MG63 (cell line): ENCODE measurements at places on chromosomes 7 and 10.

GRCh38 chr10:116045366-116046356, 227.3 kb downstream of the GFRA1 start:
- DNase-seq = no peak

DNA sequence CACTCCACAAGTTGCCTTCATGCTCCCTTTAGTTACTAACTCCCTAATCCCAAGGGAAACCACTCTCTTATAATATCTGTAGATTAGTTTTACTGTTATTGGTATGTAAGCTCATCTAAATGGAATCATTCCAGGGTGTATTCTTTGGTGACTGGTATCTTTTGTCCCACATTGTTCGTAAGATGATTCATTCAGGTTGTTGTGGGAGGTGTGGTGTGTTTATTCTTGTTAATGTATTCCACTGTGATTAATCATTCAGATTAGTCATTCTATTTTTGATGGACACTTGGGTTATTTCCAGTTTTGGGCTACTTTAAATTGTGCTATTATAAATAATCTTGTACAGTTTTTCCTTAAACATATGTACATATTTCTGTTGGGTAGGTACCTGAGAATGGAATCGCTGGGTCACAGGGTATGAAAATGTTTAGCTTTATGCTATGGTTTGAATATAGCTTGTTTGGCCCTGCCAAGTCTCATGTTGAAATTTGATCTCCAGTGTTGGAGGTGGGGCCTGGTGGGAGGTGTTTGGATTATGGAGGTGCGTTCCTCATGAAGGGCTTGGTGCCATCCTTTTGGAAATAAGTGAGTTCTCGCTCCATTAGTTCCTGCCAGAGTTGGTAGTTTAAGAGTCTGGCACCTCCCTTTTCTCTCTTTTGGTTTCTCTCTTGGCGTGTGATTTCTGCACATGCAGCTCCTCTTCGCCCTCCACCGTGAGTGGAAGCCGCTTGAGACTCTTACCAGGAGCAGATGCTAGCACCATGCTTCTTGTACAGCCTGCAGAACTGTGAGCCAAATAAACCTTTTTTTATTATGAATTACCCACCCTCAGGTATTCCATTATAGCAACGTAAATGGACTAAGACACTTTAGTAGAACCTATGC, 13.8 kb downstream of the BTRC start:
- DNase-seq = peak; percentile 10

- no peak for DNase-seq
These were observed 285.8 kb upstream of the CACNA2D1 start for GRCh38 chr7:82729172-82730030.

- no peak for DNase-seq
These were observed 251.7 kb upstream of the CSTF2T start for GRCh38 chr10:51950996-51951555.

- no peak for DNase-seq
These were observed 18.4 kb downstream of the BNIP3 start for GRCh38 chr10:131963350-131963749.

GRCh38 chr10:11560076-11560709, 51.3 kb downstream of the USP6NL start:
- no peak for DNase-seq

DNA sequence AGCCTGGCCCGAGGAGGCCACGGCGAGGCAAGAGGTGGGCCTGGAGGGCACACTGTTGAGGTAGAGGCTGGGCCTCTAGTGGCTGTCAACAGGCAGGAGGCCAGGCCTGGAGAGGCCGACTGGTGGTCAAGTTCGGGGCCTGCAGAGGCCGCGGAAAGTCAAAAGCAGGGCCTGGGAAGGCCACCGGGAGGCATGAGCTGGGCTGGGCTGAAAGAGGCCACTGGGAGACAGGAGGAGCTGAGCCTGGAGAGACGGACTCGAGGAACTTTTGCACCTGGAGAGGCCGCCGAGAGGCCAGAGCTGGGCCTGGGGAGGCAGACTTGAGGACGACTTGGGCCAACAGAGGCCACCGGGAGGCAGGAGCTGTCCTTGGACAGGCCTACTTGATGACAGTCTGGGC, 321.2 kb downstream of the ZNF479 start:
- no peak for DNase-seq

- no peak for DNase-seq
These were observed 32.8 kb upstream of the MYO3A start for GRCh38 chr10:25901199-25901598.

DNA sequence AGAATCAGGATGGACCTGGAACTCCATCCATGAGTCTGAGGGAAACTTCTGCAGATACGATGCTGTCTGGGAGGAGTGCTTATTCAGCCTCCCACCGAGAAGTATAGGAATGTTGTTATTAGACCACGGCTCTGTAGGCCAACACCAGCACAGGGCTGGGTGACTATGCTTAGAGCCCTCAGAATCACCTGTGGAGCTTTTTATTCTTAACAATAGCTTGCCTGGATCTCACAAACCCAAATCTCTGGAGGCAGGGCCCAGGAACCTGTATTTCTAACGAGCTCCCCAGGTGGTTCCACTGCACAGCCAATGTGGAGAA, 55.6 kb upstream of the ARID5B start:
- no peak for DNase-seq

GRCh38 chr7:150897502-150898474, 45.5 kb downstream of the AOC1 start:
- no peak for DNase-seq

DNA sequence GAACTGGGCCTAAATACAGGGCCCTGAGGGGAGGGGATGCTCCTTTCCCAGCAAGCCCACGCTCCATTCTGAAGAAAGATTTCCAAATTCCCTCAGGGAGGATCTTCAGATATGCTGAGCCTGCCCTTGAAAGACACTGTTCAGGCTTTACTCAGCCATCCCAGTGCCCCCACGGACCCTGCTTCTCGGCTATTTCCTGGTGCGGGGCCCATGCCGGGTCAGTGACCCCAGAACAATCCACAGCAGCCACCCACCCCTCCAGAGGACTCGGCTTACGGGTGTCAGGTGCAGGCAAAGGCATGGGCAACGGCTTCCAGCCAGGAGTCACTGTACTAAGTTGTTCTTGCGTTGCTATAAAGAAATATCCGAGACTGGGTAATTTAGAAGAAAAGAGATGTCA, 137.1 kb downstream of the OAT start:
- DNase-seq = no peak

DNA sequence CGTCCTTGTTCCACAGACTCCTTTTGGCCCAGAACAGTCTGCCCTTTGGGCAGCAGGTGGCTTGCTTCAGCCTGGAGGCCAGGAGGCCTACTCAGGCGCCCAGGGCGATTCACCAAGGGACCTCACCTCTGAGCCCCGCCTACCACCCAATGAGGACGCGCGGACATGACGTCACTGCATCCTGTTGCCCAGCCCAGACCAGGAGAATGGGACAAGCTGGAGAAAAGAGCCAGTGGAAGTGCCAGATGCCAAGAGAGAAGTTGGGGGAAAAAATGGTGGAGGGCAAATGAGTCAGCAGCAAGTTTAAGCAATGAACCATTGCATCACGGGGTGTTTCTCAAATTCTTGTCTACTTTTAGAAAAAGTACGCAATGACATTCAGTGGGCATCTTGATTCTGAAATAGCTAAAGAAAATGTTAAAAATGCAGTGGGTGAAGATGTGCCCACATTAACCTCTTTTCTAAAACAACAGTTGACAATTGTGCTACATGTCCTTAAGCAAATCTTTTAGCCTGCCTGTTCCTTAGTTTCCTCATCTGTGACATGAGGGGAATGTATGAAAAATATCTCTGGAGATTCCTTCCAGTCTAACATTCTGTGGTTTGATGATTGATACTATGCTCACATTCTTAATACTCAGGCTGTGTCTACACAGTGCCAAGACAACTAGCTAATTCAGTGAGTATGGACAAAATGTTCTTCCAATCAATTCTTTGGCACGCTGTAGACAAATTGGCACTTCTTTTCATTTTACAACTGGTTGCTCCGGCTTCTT, 23.9 kb upstream of the LEP start:
- peak; percentile 87 for DNase-seq

- DNase-seq = no peak
These were observed 21.4 kb downstream of the GARIN1A start for GRCh38 chr7:128693373-128694015.

- no peak for DNase-seq
These were observed 296.5 kb upstream of the ZNF32 start for GRCh38 chr10:43945094-43945730.

DNA sequence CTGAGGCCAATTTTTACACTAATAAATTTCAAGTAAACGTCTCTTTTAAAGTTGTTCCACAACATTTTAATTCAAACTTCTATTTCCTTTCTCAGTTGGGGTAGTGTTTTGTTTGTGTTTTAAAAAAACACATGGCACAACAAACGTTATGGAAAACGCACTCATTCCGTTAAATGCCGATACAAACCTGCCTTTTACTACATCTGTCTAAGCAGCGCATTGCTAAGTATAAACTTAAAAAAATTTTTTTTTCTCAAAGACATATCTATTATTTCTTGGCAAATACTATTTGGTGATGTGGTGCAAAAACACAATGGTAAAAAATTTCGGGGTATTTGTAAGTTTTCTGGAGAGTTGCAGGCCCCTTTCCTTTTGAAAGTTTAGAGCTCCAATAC, 1.4 kb downstream of the SKIDA1 start:
- no peak for DNase-seq

GRCh38 chr10:35926846-35927245, 284.8 kb upstream of the FZD8 start:
- DNase-seq = no peak

DNA sequence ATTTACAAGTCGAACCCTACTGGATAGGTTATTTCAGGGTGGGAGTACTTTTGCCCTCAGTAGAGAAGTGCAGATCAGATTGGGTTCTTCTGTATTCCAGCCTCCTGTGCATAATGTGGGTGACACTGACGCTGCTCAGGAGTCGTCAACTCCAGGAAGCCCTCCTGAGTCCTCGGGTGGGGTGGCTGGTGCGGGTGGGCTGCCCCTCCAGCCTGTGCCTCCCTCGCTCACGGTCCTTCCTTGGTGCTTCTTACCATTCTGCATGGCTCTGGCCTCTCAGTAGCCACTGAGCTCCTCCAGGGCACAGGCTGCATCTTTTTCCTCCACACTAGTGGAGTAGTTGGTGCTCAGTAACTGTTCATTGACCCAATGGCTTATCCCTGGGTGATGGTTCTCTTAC, 4.3 kb downstream of the CDH23 start:
- no peak for DNase-seq

- DNase-seq = no peak
These were observed 251.4 kb downstream of the MAD1L1 start for GRCh38 chr7:1981201-1981877.

DNA sequence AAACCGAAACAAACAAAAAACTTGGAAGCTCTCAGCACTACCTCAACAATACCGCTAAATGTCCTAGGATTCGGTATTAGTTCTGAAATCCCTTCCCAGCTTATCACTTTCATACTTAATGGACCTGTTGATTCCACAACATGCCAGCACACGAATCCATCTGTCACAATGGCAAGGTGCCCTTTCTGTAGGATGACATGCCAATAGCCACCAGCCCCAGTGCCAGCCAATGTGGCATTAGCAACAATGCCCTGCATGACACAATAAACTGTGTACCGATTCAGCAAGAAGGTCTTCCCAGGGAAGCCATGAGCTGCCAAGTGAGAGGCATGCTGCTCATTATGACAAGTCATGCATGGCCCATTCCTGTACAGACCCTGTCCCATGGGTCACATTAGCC, 35.6 kb upstream of the CHCHD3 start:
- DNase-seq = no peak

GRCh38 chr7:141122736-141123135, 48.9 kb downstream of the TMEM178B start:
- DNase-seq = no peak

DNA sequence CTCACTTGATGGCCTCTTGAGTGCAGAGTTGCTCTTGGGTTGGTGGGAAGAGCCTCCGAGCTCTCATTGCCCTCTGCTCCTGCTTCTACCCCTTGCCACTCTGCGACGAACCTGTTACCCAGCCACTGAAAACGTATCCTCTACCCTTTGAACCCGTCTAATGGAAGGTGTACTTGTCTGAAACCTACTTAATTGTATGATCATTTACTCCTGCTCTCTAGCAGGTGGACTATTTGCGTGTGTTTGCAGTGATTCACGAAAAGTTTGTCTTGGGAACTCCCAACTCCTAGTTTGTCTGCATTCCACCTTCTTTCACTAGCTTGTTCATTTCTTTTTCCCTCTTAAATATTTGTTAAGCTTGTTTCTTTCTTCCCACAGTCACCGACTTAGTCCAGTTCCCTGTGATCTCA, 503 bp downstream of the CROT start:
- no peak for DNase-seq

GRCh38 chr10:22253580-22253882, 35.7 kb upstream of the EBLN1 start:
- DNase-seq = no peak

GRCh38 chr7:106767498-106768323, 97.4 kb upstream of the PIK3CG start:
- no peak for DNase-seq

DNA sequence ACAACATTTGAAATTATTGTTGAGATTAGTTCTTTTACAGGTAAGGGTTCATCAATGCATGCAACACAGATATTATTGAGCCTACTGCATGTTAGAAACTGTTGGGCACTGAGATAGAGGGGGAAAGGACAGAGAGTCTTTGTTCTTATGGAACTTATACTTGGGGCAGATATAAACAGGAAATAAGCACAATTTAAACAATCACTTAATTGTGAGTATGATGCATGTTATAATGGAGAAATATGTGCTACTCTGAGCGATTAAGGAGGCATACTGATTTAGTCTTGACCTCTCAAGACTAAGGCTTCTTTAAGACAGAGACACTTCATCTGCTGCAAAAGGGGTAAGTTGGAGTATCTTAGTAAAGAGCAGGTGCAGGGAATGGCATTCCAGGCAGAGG, 593.3 kb downstream of the CCSER2 start:
- no peak for DNase-seq

GRCh38 chr7:130293521-130293920, 560 bp downstream of the CPA4 start:
- DNase-seq = no peak

DNA sequence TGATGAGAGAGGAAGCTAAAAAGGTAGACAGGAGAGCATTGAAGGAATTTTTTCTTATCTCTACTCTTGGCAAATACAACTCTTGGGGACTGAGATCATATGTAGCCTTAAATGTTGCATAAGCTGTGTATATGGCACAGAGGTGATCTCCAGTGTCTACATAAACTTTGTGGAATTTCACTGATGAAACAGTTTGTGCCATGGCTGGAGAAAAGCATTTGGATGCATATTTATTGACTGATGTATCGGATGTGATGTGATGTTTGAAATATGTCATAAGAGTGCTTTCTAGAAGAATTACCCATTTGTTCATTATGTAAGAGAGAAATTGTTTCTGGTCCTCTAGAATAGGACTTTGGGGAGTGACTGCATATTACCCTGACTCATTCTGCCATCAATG, 244.9 kb upstream of the LRRTM3 start:
- no peak for DNase-seq

DNA sequence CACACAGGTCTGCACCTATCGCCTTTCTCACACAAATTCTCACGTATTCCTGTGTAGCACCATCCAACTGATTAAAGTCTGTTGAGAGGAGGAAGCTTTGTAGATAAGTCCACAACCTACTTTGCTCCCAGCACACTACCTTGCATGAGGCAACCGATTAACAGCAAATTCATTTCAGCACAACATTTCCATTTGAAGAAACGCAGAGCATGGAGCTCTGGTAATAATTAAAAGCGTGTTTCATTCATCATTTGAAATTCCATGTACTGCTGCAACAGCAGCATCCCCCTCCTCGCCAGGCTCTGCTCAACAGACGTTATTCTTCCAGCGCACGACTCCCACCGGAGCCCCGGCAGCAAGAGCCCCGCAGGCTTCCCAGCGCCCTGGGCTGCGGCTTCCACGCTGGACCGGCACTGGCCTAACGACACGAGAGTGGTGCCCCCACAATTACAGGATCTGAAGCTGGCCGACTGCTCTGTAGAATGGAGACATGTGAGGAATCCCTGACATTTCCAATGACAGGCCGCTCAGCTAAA, 118.8 kb downstream of the DIP2C start:
- no peak for DNase-seq
